ENCODE measurements at places on chromosomes 7 and 10.

- DNase-seq: no peak
These were observed 271.0 kb downstream of the MAD1L1 start for GRCh38 chr7:1961701-1962276.

DNA sequence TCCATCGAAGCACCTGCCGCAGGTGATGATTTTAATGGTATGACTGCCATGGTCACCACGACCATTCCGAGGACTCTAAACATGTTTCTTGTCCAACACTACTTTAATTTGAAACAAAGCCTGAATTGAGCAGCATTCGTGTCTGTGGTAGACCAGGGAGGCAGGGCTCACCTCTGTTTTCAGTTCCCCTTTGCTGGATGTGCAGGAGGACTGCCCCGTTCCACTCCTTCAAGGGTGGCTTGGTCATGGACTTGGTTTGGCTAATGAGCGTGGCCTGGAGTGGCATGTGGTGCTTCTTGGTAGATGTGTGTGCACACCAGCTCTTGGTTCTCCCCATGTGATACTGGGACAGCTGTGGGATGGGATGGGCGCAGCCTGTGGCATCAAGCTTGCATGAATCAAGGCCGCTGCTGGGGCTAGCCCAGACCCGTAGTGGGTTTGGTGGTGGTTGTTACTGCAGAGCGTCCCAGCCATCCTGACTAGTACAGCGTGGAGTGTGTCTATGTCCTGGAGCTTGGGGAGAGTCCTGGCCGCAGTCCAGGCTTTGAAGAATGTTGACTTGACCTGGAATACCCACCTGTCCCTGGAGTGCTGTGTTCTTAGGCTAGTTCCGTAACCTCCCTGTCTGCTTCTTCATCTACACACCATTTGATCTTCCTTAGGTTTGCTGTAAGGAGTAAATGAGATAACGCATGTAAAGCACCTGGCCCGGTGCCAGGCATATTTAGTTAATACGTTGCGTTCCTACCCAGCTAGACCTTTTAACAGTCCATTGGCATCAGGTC, 34.8 kb downstream of the MGMT start:
- no peak for DNase-seq

DNA sequence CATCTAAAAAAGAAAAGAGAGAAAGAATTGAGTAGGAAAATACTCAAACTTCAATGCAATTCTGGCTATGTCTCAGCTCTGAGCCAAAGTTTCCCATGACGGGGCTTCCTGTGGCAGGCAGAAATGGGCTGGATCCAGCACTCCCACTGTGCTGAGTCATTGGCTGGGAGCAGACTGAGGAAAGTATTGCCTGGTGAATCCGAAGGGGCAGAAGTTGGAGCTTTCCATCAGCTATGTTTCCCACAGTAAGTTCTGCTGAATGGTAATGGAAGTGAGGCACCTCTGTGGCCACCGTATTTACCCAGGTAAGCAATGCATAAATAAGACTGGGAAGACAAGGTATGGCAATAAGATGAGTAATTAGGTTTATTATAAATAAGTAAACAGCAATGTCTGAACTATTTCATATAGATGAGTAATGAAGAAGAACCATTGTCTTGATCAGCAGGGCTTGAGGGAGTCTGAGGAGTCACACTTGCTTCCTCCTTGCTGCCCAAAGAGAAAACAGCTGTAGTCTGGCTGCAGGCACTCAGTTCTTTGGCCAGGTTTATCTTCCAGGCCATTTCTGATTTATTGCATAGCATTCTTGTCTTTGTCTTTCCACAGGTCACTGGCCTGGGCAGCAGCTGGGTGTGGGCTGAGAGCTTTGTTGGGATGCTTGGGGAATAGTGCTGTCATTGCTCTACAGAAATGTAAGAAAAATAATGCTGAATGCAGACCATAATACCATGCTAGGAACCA, 255.3 kb downstream of the DNAJB9 start:
- DNase-seq: no peak

- DNase-seq: no peak
These were observed 144.4 kb downstream of the MAPK8 start for GRCh38 chr10:48450741-48451466.

- DNase-seq: no peak
These were observed 28.7 kb downstream of the CHST15 start for GRCh38 chr10:124064676-124065075.

GRCh38 chr7:94547126-94547525, 37.5 kb downstream of the CASD1 start:
- no peak for DNase-seq

DNA sequence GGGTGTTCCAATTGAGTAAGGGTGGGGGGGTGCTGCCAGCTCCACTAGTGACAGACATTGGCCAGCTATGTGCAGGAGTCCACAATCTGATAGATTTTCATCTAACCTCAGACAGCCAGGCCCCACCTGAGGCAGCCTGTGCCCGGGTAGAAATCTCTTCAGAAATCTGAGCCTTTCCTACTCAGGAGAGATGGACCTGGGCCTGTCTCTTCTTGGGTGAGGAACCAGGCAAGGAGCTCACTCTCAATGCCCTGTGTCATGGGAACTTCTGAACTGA, 86.9 kb downstream of the UBE2H start:
- no peak for DNase-seq

DNA sequence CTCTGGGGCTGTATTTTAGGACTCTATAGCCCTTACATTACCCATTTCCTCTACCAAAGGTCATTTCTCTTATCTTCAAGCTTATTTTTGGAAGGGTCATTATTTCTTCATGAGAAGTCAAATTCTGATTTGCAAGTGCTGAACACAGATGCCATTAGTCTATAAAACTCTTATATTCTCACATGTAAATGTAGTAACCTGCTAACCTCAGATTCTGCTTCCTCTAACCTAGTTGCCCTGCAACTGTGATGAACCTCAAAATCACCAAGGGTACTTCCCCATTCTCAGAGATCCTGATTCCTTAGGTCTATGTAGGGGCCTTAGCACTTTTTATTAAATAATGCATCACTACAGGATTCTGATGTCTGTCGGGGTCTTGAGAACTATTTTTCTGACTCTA, 6.3 kb downstream of the FAS start:
- no peak for DNase-seq

GRCh38 chr7:34675749-34676374, 17.8 kb downstream of the NPSR1 start:
- DNase-seq: peak; percentile 20

- no peak for DNase-seq
These were observed 32.9 kb downstream of the VOPP1 start for GRCh38 chr7:55539380-55539779.

GRCh38 chr10:75736889-75737579, 305.6 kb downstream of the LRMDA start:
- DNase-seq: no peak

GRCh38 chr7:159040912-159041711, 103.6 kb downstream of the VIPR2 start:
- no peak for DNase-seq

DNA sequence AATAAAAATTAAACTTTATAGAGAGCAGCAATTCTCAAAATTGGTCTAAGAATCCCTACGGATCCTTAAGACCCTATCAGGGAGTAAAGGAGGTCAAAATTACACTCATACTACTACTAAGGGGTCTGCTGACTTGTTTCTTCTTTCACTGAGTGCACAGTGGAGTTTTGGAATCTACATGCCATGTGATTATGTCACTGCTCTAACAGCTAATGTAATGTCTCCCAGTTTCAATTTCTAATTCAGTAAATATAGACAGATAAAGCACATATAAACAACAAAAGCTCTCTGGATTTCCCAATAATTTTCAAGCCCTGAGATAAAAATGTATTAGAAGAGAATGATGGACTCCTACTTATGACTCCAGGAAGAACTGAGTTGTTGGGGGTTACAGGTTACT, 74.6 kb downstream of the WAPL start:
- no peak for DNase-seq

DNA sequence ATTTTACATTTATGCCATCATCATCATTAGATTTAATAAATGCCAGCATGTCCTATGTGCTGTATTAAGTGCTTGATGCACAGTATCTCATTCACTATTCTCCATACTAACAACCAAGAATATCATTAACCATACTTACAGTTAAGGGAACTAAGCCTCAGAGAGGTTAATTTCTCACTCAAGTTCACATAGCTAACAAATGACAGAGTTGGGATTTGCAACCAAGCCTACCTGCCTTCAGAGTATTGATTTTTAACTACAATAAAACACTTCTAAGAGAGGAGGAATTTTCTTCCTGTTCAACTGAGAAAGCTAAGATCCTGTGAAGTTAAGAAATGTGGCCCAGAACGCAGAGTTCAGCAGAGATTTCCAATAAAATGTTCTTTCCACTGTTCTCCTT, 403.0 kb downstream of the KCNMA1 start:
- no peak for DNase-seq

DNA sequence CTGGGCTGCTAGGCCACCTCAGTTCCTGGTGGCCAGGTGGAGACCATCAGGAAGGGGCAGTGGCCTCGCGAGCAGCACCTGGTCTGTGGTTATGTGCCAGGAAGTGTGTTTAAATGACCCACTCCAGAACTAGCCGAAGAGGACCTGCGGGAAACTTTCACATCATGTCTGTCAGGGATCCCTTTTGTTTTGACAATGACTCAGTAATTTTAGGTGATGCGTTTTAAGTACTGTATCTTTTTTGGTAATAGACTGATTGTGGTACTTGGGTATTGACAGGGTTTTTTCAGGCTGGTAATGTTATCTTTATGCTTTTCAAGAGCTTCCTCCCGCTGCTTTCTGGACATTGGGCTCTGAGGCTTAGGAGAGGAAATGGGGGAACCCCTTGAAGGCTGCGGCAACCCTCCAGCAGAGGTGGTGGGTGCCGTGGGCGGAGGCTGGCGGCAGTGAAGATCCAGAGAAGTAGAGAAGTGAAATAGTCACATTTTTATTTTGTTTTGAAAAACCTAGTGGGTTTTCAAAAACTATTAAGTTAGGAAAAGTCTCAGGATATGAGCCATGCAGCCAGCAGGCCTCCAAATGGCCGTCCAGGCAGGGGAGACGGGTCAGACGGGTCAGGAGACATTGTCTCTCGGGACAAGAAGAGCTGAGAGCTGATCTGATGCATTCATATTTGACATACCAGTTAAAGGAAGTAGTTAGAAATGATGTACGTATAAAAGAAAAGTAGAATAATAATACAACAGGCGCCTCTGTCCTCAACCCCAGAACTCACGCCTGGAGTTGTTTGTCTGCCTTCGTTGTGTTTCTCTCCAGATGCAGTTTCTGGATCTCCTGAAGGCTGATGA, 27.7 kb downstream of the PPP2R2D start:
- no peak for DNase-seq

DNA sequence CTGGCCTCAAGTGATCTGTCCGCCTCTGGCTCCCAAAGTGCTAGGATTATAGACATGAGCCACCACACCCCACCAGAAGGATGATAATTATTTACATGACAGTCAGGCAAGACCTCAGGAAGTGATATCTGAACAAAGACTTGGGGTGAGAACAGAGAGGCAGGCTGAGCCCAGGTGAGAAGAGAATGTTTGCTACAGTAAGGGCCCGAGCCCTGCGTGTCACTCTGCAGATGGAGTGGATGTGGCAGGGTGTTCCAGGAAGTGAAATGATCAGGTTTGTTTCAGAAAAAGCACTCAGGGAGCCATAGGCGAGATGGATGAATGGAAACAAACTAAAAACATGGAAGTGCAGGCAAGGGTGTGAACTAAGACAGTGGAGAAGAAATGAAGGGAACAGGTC, 22.2 kb downstream of the SFMBT2 start:
- no peak for DNase-seq

DNA sequence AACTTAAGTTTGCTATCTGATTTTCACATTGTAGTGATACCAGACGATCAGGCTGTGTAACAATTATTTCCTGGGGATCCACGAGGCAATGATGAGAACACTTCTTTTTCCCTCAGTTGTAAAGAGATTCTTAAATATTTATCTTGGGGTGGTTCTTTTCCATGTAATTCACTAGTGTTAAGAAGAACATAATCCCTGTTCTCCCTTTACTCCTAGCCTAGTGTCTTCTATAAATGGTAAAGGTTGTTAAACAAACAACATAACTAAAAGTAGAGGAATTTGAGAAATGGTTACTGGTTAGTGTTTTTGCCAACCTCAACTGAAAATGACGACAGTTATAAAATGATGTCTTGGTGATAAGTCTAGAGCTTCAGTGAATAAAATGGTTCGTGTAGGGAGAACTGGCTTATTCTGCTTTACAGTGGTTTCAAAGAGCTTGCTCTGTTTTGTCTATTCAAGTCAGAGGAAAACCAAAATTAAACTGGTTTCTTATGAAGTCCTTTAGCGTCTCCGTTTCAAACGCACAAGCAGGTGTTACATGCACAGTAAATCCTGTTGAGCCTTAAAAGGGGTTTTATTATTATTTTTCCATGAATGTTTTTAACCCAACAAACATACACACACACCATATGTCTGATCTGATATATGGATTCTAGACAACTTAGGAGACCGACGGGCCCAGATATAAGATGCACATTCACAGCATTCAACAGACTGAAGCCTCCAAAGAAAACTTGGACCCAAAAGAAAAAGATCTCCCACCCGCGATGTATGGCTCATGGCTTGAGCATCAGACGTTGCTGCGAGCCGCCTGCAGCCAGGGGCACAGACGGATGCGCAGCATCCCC, 1.1 kb downstream of the TBX20 start:
- no peak for DNase-seq

DNA sequence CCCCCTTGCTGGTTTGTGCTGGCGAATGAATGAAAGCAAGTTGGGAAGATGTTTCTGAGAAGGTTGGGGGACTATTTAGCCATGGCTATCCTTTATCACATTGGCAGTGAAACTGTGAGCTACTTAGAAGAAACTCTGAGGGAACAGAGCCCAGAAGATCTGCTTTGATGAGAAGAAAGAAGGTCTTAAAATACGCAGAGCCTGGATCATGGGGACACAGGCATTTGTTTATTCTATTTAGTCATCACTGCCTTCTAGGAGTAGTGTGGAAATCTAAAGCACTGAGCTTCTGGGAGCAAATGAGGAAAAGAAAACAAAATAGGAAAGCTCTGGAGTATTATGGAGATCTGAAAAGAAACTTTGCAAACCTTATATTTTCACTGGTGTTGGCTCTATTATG, 28.5 kb downstream of the CPED1 start:
- no peak for DNase-seq

GRCh38 chr7:30750683-30751650, 968 bp upstream of the INMT start:
- no peak for DNase-seq

- DNase-seq: no peak
These were observed 884 bp downstream of the ICA1 start for GRCh38 chr7:8260871-8261694.

GRCh38 chr10:78435484-78436221, 402.0 kb downstream of the RPS24 start:
- DNase-seq: no peak

DNA sequence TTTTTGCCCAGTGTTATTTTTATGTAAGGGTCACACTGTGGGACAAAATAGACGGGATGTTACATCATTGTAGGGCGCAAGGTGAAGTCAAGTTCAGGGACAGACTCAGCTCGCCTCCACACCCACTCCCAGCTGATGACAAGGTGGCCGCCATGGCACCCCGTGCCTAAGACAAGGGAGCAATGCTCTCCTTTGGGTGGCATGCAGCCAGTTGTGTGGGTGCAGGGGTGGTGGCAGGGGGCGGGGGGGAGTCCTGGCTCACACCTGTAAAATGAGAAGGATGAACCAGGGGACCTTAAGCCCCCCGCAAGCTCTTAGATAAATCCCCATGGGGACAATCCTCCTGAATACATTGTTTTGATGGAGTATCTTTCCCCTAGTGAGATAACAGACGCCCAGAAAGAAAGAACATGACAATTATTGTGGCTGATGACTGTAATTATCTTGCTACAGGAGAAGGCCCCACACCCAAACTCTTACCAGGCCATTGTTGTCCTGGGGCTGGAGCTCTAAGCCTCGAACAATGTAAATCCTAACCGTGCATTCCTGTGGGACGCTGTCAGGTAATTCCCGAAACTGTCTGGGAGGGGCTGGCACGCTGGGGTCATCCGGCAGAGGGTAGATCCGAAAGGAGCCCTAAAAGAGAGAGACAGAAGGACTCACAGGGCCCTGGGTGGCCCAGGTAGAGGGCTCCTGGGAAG, 148.7 kb downstream of the MYOF start:
- DNase-seq: no peak

Data from neuronal stem cell (in vitro differentiated cells).